ENCODE measurements at places on chromosomes 4 and X.

GRCh38 chr4:77913348-77913747 is 50.7 kb downstream of the MRPL1 start:
- no peak for DNase-seq

GRCh38 chr4:7366180-7366945 is 68.4 kb downstream of the PSAPL1 start:
- DNase-seq: no peak

DNA sequence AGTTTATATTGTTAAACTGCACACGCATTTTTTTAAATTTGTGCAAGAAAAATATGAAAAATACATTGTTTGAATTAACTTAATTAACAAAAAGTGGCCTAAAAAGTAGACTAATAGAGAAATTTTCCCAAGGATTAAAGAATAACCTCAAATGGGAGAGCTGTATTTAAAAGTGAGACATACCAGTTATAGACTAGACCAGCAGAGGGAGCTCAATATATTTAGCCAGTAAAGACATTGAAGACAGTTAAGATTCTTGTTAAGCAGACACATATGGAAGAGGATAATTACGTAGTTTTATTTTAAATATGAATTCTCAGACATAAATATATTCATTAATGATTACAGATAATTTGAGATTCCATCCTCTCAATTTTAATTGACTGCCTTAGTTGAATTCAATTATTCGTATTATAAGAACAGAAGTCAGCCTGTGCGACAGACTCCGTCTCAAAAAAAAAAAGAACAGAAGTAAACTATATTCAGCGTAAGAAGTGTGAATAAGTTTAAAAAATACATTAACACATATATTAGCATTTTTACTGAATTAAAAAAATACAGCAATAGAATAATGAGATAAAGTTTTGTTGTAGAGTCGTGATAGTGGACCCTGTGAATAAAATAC is 64.8 kb downstream of the GLRA3 start:
- DNase-seq: peak; percentile 64

- no peak for DNase-seq
Measured at GRCh38 chr4:16896881-16897750, 1.3 kb downstream of the LDB2 start.

DNA sequence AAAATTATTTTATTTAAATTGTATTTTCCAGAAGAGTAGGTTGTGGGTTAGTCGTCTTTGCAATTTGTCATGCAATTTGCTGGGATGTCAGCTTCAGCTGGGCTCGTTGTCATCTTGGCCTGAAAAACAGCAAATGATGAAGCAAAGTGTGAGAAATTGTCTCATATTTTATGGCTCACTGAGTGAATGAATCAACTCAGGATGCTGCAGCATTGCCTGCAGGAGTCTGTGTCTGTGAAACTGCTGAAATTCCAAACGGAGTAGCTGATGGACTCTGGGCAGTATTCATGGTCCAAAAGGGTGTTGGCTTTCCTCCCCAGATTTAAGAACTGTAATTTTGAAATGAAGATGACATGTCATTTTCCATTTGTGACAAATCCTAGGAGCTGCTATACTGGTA is 37.2 kb downstream of the CXCL8 start:
- DNase-seq: no peak

DNA sequence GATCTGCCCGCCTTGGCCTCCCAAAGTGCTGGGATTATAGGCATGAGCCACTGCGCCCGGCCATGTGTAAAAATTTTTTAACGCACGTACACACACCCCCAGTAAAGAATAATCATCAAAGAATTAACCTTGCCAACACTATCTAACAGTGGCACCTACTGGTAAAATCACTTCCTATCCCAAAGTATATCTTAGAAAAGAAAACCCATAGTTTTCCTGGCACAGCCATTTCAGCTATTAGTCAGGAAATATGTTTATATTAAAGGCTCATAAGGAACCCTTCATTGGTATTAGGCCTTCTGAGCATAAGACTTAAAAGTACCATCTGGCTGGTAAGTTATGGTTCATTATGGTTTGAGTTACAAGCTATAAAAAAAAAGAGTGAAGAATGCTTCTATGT is 14.1 kb downstream of the S100G start:
- no peak for DNase-seq

GRCh38 chr4:161448550-161449180 is 715.1 kb downstream of the FSTL5 start:
- no peak for DNase-seq

GRCh38 chr4:72313121-72313520 is 255.9 kb downstream of the ADAMTS3 start:
- DNase-seq: peak; percentile 8

- no peak for DNase-seq
Measured at GRCh38 chr4:134754301-134755019, 552.9 kb upstream of the PABPC4L start.

DNA sequence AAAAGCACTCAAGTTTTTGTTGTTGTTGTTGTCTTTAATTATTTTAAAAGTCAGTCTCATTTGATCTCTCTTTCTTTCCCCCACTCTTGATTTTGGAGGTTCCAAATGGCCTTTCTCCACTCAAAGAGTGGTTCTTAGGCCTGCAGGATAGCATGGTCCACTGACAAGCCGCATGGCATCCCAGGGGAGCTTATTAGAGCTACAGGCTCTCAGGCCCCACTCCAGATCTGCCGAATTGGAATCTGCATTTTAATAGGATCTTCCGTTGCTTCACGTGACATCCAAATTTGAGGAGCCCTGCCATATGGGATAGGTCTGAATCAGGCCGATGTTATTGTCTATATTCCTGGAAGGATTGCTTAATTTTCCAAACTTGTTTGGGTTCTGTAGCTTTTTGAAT is 72.1 kb downstream of the CPE start:
- DNase-seq: no peak

DNA sequence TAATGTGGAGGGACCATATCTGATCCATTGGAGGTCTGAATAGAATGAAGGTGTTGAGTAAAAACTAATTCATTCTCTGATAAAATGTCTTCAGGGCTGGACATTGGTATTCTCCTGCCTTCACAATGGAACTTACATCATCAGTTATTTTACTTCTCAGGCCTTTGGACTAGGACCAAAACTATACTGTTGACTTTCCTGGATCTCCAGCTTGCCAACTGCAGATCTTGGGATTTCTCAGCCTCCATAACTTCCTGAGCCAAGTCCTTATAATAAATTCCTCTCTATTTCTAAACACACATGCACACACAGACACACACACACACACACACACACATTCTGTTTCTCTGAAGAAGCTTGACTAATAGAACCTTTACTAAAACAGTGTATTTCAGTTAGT is 1858.6 kb upstream of the ADGRL3 start:
- DNase-seq: no peak

DNA sequence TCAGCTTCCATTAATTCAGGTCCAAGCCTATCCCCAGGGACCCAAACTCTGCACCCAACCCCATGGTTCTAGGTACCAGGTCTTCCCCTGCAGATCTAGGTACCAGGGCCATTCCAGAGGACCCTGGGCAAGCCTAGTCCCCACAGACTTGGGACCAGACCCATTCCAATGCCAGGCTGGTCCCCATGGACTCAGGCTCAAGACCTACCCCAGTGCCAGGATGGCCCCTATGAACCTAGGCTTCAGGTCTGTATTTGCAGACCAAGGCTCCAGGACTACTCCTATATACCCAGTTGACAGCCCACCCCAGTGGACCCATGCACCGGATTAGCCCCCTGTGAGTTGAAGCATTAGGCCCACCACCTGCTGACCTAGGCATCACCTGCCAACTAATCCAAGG is 8.9 kb downstream of the MTHFD2L start:
- DNase-seq: no peak

DNA sequence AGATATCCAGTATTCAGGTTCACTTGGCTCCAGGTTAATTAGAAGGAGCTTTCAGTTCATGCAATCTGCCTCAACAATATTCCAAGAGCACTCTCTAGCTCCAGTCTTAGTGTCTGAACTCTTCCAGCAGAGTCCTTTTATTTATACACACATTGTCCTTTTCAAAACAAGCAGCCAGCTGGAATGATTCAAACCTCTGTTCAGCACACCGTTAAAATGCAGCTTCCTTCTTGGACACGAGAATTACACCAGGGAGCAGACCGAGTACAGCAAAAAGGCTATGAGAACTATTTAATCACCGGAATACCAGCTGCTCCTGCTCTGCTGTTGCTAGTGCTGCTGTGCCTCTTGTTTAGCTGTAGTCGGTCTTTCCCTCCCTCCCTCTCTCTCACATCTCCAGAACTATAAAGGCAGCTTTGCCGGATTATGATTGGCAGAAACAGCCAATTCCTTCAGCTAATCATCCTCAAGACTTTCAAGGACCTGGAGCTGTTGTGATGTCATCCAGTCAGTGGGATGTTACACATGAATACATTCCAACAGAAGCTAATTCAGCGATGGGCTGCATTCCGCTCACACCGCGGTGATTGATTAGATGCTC is at the start of gene NDST4:
TSS of gene NDST4 (minus strand) at position 115 of the 601 bp plus-strand sequence. CDS start 36,584 bp downstream, outside the sequence.
- DNase-seq: peak; percentile 46

DNA sequence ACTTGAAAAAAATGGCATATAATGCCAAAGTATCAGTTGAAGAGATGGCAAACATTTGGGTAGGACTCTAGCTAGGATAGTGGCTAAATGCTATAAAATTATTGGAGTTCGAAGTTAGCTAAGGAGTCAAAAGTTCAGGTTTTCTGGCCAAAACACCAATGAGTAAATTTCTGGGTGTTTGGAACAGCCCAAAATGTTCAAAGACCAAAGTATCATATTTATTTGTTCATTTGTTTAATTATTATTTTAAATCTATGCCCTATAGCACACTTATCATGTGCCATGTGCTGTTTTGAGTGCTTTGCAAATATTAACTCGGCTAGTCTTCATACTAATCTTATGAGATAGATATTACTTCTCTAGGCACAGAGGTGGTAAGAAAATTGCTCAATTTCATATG is 285.5 kb downstream of the TEX13C start:
- DNase-seq: no peak

GRCh38 chr4:144185086-144185485 is 44.6 kb upstream of the GYPA start:
- no peak for DNase-seq

GRCh38 chrX:136214551-136214950 is 36.6 kb downstream of the MAP7D3 start:
- no peak for DNase-seq

DNA sequence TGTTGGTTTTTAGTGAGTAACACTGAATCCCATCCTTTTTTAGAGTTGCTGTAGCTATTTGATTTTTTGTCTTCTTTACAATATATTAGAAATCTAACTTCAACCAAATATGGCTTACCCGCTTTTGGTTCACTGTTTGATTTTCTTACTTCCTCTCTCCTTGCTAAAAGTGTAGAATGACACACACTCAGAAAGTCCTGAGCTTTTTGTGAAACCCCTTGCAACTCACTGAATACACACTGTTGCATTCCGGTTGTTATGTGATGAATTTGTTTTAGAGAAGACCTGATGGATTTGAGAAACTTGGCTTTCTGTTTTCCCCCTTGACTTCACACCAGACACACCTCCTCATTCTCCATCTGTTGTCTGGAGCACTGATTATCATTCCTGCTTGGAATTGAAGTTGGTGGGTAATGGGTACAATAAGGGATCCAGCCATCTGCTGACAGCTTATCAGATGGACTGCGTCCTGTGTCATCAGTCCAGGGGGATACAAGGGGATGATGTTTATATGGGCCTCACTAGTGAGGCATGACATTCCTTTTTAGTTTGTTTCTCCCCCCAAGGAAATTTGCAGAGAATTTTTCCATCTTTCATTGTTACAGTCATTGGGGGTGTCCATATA is 5.2 kb downstream of the TMEM164 start:
- no peak for DNase-seq

- DNase-seq: no peak
Measured at GRCh38 chr4:114284629-114285028, 305.2 kb upstream of the ARSJ start.

- DNase-seq: no peak
Measured at GRCh38 chrX:74902806-74903205, 22.4 kb downstream of the NEXMIF start.

GRCh38 chrX:68431836-68432235 is 1.5 kb downstream of the OPHN1 start:
- no peak for DNase-seq

DNA sequence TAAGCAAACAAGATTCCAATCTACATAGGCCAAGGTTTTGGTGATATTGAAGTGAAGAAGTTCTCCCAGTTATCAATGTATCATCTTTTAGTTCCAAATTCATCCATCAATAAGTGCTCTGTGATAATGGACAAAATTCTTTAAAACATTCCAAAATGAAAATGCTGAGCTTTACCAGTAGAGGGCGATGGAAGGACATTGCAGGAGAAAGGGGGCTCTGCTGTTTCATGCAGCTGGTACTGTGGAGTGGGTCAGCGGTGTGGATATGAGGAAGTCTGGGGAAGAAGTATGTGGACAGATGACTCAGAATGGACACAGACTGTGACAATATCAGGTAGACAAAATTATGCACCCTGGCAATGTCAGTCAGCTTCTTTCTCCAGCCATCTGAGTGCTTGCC is 46.6 kb upstream of the HS6ST2 start:
- peak; percentile 1 for DNase-seq

- DNase-seq: no peak
Measured at GRCh38 chr4:80615099-80615498, 279.6 kb downstream of the CFAP299 start.

DNA sequence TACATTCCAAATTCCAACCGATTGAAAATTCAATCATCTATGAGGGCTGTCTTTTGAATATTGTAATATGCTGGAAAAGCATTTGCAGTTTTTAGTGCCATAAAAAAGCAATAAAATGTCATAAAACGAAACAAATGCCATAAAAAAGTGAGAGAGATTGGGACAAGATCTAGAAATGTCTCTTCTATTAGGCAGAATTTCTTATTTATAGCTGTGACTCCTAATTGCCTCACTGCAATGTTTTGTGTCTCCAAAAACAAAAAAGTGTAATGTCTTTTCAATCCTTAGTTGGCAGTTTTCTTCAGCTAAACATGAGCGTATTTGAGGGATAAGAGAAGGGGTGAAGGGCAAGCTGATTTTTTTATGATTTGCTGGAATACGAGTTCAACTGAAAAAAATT is 153.9 kb downstream of the NAF1 start:
- DNase-seq: no peak
